ENCODE measurements at places on chromosomes 4 and X.

DNA sequence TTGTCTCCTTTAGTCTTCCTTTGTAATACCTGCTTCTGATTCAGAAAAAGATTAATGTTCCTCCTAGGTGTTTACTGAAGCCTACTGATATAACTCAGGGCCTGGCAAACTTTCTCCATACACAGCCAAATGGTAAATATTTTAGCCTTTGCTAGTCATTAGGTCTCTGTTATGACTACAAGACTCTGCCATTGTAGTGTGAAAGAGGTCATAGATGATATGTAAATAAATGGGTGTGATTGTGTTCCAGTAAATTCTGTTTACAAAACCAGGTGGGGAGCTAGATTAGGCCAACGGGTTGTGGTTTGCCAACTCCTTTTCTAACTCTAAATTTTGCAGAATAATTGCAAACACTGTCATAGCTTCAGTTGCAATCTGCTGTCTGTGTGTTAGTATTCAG lies 568.1 kb upstream of the GNPDA2 start:
- DNase-seq = no peak

- no peak for DNase-seq
These were observed 4.2 kb upstream of the OTUD5 start for GRCh38 chrX:48961585-48962091.

- DNase-seq = no peak
These were observed 70.1 kb downstream of the USP46 start for GRCh38 chr4:52588771-52589591.

- no peak for DNase-seq
These were observed 156.0 kb upstream of the BCOR start for GRCh38 chrX:40253771-40254170.

DNA sequence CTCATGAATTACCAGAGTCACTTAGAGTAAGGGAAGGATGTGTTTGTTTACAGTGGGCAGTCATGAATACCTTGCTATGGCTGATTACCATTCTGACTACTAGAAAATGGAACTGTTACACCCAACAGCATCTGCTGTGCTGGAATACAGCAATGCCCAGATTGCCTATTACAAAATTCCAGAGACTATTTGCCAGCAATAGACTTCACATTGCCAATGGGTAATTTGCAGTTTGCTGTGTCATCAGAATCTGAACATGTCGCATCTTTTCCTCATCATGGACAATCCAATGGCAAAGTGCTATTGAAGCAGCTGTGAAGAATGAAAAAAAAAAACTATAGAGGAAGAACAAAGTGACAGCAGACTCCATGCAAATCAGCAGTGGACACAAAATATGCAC lies 356.6 kb downstream of the CXXC4 start:
- DNase-seq = no peak
